Activated gamma-delta T cell (primary cell): ENCODE measurements at places on chromosomes 7 and 10.

- no peak for DNase-seq
These were observed 175.1 kb downstream of the NEURL1 start for GRCh38 chr10:103668351-103669242.

GRCh38 chr7:118195837-118196474 lies 12.0 kb downstream of the LSM8 start:
- no peak for DNase-seq

- no peak for DNase-seq
These were observed 503.2 kb downstream of the NRG3 start for GRCh38 chr10:82378146-82378545.

DNA sequence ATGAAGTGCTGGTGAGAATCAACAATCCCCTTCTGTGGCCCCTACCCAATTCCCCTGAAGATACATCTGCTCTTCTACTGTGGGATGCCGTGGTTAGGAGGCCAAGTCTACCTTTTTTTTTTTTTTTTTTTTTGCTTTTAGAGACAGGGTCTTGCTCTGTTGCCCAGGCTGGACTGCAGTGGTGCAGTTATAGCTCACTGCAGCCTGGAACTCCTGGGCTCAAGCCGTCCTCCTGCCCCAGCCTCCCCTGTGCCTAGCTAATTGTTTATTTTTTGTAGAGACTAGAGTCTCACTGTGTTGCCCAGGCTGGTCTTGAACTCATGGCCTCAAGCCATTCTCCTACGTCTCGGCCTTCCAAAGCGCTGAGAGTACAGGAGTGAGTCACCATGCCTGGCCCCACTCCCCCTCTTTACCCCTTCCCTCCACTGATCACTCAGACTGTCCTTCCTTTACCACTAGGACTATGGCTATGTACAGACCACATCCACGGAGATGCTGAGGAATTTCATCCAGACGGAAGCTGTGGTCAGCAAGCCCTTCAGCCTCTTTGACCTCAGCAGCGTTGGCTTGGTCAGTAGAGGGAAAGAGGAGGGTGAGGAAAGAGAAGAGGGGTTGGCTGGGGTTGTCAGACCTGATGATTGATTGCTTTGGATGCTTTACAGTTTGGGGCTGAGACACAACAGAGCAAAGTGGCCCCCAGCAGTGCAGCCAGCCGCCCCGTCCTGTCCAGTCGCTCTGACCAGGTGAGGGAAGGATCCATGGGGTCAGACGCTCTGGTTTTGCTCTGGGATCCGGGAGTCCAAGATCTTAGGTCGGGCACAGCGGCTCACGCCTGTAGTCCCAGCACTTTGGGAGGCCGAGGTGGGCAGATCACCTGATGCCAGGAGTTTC lies 1.8 kb downstream of the AP4M1 start:
- DNase-seq, result no peak

- no peak for DNase-seq
These were observed 136.4 kb upstream of the FGFR2 start for GRCh38 chr10:121734589-121735045.

GRCh38 chr7:74606101-74606908 lies 51.2 kb upstream of the GTF2I start:
- peak; percentile 19 for DNase-seq

DNA sequence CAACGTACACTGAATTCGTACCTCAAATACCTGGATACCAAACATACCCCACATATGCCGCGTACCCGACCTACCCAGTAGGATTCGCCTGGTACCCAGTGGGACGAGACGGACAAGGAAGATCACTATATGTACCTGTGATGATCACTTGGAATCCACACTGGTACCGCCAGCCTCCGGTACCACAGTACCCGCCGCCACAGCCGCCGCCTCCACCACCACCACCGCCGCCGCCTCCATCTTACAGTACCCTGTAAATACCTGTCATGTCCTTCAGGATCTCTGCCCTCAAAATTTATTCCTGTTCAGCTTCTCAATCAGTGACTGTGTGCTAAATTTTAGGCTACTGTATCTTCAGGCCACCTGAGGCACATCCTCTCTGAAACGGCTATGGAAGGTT lies 9.5 kb upstream of the SGCE start:
- no peak for DNase-seq

DNA sequence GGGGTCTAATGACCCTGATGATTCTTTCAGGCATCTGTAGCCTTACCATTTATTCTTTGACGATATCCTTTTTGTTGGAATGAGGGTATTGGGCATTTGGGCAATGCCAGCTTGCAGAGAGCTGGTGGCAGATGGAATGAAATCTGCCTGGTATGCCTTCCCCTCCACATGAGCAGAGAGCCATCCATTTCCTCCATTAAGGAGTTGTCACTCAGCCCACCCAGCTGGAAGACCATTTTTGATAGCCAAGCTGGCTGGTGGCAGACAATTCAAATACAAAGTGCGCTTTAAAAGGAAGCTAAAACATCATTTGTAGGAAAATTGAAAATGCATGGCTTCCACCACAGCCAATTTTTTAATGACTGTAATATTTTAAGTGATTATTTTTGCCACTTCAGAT lies 240.1 kb upstream of the SLC26A5 start:
- DNase-seq, result no peak

DNA sequence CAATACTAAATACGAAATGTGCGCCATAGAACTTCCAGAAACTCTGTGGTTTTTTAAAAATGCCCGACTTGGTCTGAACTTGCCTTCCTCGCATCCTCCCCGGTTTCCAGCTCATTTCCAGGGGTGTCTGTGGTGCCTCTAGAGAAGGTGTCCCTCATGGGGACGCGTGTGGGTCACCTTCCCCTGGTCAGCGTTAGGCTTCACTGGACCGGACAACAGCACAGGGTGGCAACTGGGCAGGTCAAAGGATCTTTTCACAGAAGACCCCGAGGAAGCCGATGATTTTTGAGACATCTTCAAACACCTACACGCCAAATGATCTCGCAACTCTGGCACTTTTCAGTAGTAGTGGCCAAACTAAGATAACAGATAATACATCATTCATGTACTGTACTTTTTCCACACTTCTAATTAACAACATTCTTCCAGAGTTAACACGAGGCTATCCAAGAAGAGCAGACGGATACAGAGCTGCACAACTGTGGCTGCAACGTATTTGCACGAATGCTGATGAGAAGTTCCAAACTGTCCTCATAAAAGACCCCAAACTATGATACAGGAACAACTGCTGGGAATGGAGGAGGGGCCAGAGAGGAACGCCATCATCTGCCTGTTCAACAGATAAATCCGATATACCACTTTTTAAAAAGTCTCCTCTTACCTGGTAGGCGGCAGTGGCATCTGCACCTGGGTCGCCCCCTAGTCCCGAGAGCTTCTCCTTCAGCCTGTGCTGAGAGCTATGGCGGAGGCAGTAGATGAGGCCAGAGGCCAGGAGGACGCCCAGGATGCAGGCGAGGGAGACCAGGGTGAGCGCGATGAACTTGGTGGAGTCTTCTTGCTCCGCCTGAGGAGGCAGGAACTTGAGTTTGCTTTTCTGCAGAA lies 345.5 kb downstream of the DNAJB6 start:
- DNase-seq, result no peak

- DNase-seq, result no peak
These were observed 29.7 kb downstream of the PPP3CB start for GRCh38 chr10:73465978-73466726.

GRCh38 chr7:102318482-102318971 lies 31.9 kb downstream of the SH2B2 start:
- DNase-seq, result no peak

GRCh38 chr10:117681104-117681503 lies 138.6 kb downstream of the EMX2 start:
- no peak for DNase-seq

DNA sequence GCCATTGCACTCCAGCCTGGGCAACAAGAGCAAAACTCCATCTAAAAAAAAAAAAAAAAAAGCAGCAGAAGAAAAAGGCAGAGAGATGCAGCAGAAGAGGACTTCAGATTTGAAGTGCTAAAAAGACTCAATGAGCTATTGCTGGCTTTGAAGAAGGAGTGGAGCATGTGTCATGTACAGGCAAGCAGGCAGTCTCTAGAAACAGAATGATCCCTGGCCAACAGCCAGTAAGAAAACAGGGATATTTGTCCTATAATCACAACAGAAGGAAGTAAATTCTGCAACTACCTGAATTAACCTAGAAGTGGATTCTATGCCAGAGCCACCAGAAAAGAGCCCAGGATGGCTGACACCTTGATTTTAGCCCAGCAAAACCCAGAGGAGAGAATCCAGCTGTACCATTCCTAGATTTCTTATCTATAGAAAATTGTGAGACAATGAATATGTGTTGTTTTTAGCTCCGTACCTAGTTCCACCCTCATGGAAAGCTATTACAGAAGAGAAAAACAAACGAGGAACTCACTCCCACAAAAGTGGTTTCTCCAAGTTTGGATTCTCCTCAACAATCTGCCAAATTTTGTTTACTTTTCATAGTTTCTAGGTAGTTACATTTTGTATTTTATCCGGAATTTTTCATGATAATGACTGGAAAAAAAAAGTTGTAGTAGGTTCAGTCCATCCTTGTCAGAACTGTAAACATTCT lies 198.2 kb upstream of the GNAI1 start:
- no peak for DNase-seq

- DNase-seq, result no peak
These were observed 9.5 kb downstream of the CYREN start for GRCh38 chr7:135160858-135161653.

DNA sequence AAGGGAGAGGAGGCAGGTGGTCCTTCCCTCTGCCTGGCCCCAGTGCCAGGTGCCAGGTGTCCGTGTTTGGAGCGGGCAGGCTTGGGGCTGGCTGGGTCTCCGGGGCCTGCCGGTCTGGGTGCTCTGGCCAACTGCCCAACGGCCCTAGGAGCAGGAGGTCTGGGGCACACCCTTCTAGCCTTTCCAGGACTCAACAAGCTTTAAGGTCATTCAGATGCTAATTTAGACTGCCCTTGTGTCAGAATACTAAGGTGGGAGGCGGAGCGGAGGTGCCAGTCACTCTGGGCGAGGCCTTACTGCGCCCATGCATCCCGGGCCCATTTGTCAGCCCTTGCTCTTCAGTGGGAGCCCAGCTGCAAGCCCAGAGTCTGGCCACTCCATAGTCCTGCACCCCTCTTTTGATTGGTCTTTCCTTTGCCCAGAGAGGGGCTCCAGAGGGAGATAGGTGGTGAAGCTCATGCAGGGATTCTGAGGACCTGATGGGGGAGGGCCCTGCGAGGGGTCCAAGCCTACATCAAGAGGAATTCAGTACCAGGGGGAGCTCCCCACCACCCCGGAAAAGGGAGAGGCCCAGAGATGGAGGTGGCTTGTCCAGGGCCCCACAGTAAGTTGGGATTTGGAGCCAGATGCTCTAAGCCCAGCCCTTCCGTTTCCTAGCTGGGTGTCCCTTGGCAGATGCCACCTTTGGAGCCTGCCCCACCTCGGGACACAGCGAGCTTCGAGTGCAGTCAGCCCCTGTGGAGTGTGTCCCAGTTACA lies 1.3 kb downstream of the PGAM2 start:
- no peak for DNase-seq

DNA sequence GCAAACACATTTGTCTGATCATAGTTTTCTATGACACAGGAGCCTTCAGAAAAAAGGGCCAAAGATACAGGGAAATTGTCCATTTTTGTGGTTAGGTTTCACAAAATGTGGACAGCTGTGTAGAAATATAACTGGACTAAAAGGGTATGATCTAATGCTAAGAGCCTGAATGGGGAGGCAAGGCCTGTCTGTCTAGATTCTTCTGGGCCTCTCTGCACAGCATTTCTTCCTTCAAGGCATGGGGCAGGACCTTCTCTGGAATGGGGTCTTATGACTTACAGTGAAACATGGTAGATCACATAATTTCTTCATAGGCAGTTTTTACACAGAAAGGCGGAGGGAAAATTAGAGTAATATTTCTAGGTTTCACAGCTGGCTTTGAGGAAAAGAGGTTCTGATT lies 795.7 kb downstream of the GRID1 start:
- DNase-seq, result no peak

- no peak for DNase-seq
These were observed 179 bp downstream of the PDE1C start for GRCh38 chr7:32070051-32070405.

- peak; percentile 65 for DNase-seq
These were observed 95.5 kb downstream of the MAP3K8 start for GRCh38 chr10:30529373-30529998.

DNA sequence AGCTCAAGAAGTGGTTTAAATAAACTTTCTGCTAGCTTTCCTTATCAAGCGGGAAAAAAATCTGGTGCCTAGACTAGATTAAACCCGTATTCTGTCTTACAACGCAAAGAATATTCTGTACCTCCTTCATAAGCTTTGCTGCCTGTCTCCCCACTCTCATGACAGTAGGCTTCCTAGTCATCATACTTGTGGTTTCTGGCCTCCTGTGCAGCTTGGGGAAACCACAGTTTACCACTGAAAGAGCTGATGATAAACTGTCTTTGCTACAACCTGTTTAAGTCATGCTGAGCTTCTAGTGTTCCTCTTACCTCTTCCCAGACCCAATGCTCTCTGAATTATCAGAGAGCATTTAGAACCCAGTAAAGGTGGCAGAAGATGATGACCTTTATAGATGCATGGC lies 55.0 kb downstream of the PODXL start:
- DNase-seq, result no peak

GRCh38 chr10:70461397-70462348 lies 16.9 kb upstream of the PALD1 start:
- no peak for DNase-seq

DNA sequence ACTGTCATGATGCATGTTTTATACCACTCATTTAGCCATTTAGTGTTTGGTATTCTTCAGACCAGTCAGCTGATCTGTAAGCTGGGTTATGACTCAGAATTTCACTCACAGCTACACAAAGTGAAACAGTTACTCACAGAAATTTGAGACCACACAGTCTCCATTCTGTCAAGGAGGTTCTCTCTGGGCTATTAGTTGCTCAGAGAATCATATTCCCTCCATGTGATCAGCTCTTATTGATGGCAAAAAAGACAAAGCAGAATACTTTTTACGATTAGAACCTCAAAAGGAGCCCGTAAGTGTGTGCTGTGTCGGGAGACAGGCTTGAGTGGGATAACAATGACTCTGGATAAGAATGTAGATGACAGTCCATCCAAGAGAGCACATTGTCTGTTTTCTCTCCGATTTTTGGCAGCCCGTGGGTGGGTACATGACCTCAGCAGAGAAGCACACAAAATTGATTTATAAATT lies 277.6 kb upstream of the SORCS1 start:
- DNase-seq, result no peak
